ENCODE measurements at places on chromosomes 3 and 15.

GRCh38 chr3:54530944-54531343 lies 396.9 kb downstream of the LRTM1 start:
- DNase-seq = no peak

DNA sequence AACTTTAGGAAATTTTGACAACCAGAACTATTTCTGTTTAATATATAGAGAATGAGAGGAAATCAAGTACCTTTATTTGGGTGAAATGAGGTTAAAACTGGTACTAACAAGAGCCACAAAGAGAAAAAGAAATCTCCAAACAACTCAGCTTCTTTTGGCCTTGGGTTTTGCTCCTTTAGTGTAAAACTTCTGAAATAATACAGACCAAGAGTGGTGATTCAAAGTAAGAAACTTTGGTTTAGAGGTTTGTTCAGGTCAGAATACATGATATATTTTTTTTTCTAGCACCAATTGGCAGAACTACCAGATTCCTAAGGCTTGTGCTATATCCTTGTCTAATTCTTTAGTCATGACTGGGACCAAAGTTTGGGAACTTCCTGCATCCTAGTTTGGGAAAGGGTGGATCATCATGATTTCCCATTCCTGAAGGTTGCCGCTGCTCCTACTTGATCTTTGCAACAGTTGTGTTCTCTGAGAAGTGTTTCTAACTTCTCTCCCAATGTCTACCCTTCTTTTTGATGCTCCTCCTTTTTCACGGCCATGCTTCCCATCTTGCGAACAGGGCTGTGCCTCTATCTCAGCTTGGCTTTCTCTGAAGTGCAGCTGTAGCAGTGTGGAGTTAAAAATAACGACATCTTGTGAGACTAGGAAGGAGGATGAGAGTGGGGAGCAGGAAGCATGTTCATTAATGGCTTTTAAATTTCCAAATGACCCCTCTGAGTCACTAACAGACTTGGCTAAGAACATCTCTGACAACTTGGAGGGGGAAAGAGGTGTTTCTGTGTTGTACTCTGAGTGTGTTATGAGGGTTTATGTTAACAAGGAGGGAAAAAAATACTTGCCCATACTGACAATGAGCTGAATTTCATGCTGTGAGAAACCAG lies 87.7 kb downstream of the KCNAB1 start:
- no peak for DNase-seq

DNA sequence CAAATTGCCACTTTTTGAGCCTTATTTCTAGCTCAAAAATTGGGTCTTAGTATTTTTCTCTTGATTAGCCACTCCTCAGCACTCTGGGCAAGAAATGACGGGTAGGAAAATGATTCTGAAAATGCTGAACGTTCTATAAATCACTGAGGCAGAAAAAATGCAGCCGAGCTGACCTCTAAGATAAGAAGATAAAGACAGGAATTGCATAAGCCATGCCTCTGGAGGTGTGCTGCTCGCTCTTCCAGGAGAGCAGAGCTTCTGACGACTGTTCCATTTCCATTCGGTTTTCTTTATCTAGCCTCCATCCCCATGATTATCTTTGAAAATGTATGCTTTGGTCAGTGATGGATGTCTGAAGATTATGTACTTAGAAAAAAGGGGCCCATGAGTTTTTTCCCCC lies 558.8 kb upstream of the ADAMTS9 start:
- no peak for DNase-seq

DNA sequence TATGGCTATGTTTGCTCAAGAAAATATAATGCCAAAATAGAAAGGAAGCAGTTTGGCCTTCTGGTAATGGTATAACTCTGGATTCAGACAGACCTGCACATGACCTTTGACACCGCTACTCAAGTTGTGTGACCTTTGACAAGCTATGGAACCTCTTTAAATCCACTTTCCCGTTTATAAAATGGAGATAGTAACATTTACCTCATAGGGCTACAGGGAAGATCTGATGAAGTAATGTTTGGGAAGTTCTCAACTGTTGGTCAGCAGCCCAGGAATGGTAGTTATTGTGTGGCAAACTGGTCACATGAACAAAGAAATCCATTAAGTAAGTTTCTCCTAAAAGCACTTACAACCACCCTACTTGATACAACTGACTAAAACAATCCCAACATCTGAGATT lies 95.1 kb upstream of the PHLDB2 start:
- DNase-seq = no peak

DNA sequence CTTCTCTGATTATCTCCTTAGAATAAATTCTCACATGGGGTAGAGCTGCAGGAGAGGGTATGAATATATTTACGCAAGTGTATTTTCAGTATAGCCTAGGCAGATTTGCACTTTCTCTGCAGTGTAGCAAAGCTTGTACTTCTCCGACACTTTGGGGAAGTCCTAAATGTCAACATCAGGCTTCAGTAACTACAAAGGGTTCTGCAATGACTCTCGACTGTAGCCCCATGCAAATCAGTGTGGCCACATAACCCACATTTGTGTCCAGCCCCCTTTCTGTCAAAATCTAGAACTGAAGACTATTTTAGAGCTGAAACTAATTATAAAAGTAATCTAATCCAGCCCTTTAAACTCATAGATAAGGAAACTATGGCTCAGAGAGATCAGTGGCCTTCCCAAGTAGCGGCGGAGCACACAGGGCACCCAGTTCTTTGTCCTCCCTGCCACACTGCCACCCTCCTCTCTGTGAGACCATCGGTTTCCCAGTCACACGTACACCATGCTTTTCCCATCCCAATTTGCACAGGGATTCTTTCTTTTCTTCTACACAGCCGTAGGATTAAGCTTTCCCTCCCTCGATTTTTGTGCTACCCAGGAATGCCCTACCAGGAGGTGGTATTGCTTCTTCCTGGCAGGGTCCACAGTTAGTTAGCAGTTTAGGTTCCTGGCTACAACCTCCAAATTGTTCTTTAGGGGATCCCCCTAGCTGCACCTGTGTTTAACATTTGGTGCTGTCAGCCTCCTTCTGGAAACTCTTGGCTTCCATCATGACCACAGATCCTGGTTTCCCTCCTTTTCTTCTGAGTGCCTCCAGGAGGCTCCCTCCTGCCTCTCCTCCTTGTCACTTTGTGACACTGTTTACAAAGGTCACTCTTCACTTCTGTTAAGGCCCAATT lies 22.9 kb downstream of the MRAS start:
- DNase-seq = no peak

DNA sequence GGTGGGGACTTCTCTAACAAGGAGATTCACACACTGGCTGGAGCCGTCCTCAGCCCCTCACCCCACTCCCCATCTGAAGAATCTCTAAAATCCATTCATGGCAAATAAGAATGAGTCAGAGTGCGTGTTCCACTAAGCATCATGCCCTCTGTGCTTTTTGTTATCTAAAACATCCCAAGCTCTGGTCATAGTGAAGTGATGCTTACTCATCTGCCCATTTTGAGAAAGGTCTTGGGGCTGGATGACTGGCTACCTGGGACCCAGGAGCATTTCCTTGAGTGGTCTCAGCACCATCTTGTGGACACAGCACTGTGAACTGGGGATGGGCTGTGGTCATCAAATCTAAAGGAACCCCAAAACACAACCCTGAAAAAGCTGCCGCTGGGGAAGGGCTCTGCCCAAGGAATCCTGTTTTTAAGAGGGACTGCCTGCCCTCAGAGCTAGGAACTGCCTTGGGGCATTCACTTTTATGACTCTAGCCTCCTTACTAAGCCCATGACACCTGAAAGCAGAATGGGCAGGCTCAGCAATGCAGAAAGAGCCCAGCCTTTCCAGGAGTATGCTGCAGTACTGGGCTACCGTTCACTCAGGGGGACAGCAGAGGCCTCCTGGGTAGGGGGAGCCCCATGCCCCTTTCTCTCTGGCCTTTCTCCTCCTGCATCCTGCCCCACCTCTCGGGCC lies 53.5 kb downstream of the ZBTB38 start:
- DNase-seq = no peak

GRCh38 chr3:33395900-33396299 lies 44.3 kb downstream of the UBP1 start:
- DNase-seq = no peak

DNA sequence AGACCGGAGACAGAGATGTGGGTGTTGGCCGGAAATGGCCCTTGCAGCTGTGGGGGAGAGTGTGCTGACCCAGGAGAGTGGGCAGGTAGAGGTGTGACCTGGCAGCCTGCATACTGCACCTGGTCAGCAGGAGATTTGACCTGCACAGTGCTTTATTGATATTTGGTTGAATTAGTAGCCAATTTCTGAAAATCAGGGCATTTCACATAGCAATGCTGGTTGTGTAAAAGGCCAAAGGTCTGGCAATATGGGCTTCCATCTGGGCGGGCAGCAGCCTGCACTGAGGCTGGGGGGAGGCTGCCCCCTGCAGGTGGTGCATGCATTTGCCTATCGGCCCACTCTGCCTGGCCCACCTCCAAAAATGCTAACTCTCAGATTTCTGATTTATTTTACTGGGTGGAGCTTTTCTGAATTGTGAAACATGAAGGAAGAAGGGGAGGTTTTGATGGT lies 9.4 kb upstream of the MGLL start:
- no peak for DNase-seq

- DNase-seq = no peak
Observed at GRCh38 chr15:64749999-64750657, 25.3 kb downstream of the RBPMS2 start.

DNA sequence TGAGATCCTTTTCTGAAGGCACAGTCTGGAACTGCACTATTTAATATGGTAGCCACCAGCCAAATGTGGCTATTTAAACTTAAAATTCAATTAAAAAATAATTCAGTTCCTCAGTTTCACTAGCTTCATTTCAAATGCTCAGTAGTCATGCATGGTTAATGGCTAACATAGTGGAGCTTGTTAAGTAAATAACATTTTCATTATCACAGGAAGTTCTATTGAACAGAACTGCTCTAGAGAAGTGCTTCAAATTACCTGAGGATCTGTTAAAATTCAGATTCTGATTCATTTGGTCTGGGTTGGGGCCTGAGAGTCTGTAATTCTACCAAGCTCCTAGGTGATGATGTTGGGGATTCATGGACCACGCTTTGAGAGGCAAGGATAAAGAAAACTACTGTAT lies 109.6 kb upstream of the THRB start:
- DNase-seq = no peak

GRCh38 chr3:56389183-56389830 lies 79.0 kb downstream of the ERC2 start:
- DNase-seq = no peak

- DNase-seq = no peak
Observed at GRCh38 chr3:2244137-2244536, 145.5 kb downstream of the CNTN4 start.

- no peak for DNase-seq
Observed at GRCh38 chr15:66901336-66902100, 163.9 kb upstream of the SMAD3 start.

DNA sequence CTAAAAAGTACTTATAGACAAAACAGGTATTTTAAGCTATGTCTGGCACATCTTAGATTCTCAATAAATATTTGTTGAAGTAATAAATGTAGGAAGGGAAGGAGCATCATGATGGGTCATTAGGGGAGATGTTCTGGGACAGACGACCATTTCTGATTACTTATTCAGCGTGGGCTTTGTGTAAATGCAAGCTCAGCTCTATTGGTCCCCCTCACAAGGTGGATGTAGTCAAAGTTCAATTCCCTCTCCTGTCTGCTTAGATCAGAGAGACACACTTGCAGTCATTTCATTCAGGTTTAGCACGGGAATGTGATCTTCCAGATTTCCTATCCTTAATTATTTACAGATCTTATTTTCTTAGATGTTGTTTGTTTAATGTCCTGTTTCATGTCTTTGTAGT lies 7.5 kb downstream of the GAP43 start:
- no peak for DNase-seq

DNA sequence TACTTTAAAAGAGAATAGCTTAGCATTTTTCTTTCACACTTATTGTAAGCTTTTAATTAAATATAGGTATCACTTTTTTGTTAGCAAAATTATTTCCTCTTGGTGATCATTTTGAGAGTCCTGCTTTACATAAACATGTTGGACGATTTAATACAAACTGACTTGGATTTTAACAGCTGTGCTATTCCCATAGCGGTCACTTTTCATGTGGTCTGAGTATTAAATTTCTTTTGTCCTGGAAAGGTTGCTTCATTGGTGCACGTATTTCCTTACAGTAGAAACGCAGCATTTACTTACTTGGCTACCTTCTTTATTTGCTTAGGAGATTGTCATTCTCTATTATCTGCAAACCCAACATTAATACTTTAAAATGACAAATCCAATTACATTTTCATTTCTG lies 109.4 kb downstream of the ATG7 start:
- DNase-seq = peak; percentile 34

- no peak for DNase-seq
Observed at GRCh38 chr15:28113394-28114113, 14.4 kb upstream of the OCA2 start.

DNA sequence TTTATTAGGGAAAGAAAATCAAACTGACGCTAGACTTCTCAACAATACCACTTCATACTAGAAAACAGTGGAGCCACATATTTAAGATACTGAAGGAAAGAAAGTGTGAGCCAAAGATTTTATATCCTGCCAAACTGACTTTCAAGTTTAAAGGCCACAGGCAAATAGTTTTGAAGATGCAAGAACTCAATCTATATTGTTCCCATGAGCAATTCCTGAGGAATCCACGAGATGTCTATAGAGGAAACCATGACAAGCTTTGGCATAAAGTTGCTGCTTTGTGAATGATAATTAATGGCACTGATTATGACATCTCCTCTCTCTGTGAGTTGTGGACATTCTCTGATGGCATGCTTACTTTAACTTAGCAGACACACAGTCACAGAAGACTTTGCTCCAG lies 276.1 kb upstream of the GOLGA6L4 start:
- DNase-seq = no peak

DNA sequence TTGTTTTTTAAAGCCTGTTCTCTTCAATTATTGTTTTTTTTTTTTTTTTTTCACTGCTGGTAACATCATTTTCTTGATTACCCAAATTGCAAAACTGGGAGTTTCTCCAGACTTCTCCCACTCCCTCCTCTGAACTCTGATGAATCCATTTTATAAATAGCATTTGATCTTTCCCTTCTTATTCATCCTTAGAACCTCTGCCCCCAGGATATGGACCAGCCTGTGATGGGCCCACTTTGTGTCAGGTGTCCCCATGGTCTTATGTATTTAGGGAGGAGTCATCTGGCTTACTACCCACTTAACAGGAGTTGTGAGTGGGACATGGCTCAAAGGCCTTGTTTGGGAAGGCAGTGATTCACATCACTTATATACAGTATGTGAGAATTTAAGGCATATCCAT lies 57.7 kb downstream of the REC114 start:
- DNase-seq = no peak

- DNase-seq = no peak
Observed at GRCh38 chr3:98558100-98558827, 26.5 kb downstream of the GPR15 start.

- DNase-seq = no peak
Observed at GRCh38 chr3:58722561-58722960, 56.0 kb upstream of the FAM3D start.

GRCh38 chr15:60548101-60548500 lies 69.2 kb upstream of the ICE2 start:
- no peak for DNase-seq

Measured in NCI-H1930 (cell line).